PC-3 (cell line): ENCODE measurements at places on chromosomes 5 and 9. TPM values are rescaled to one million over a fixed set of nuclear protein-coding genes. Genes with fewer than 3 reads are reported as not detected.

The C9orf50 gene
- not detected in 2 replicates for total RNA-seq

The F12 gene
- total RNA-seq = 31.0 and 36.8 TPM in 2 replicates

The EXOC3 gene
- total RNA-seq = 31.3 and 42.1 TPM in 2 replicates

The HAND1 gene
- not detected in 2 replicates for total RNA-seq

The SCGB3A2 gene
- total RNA-seq = 0.51 TPM in 1 of 2 replicates, not detected in the other

The LMX1B gene
- 0.55 and 1.2 TPM in 2 replicates for total RNA-seq

The FOCAD gene
- 35.1 and 38.4 TPM in 2 replicates for total RNA-seq

The SPATA31C1 gene
- not detected in 2 replicates for total RNA-seq

The SLC31A2 gene
- 2.1 and 3.6 TPM in 2 replicates for total RNA-seq

The PCDHGA4 gene
- total RNA-seq = 0.04 TPM in 1 of 2 replicates, not detected in the other

The GABBR2 gene
- total RNA-seq = 0.44 and 1.7 TPM in 2 replicates

The IDNK gene
- 1.4 and 2.8 TPM in 2 replicates for total RNA-seq

The PCDHB4 gene
- 0.07 and 0.52 TPM in 2 replicates for total RNA-seq

The IRX2 gene
- total RNA-seq = 10.4 and 13.2 TPM in 2 replicates

The ARL10 gene
- 0.15 and 2.6 TPM in 2 replicates for total RNA-seq

The VLDLR gene
- 0.81 and 1.2 TPM in 2 replicates for total RNA-seq

The RAD23B gene
- 67.9 and 74.6 TPM in 2 replicates for total RNA-seq

The FOXD4 gene
- total RNA-seq = 0.80 and 0.98 TPM in 2 replicates

The MYORG gene
- total RNA-seq = 3.4 and 4.7 TPM in 2 replicates

The EQTN gene
- not detected in 2 replicates for total RNA-seq

The SLC23A1 gene
- not detected in 2 replicates for total RNA-seq

The KCTD16 gene
- not detected in 2 replicates for total RNA-seq

The ZNF782 gene
- 5.0 and 5.3 TPM in 2 replicates for total RNA-seq

The ENTREP1 gene
- total RNA-seq = 0.36 and 0.46 TPM in 2 replicates

The SYK gene
- total RNA-seq = 12.9 and 14.6 TPM in 2 replicates
